ENCODE measurements at places on chromosomes 16 and 17.

- no peak for DNase-seq
Measured at GRCh38 chr16:50442221-50442620, 73.4 kb upstream of the BRD7 start.

GRCh38 chr17:3818786-3819185, 17.8 kb upstream of the ITGAE start:
- DNase-seq, result no peak

GRCh38 chr17:17844500-17844899, 7.7 kb upstream of the SREBF1 start:
- DNase-seq, result no peak

- DNase-seq, result peak; percentile 46
Measured at GRCh38 chr17:71460943-71461342, 659.9 kb upstream of the SOX9 start.

DNA sequence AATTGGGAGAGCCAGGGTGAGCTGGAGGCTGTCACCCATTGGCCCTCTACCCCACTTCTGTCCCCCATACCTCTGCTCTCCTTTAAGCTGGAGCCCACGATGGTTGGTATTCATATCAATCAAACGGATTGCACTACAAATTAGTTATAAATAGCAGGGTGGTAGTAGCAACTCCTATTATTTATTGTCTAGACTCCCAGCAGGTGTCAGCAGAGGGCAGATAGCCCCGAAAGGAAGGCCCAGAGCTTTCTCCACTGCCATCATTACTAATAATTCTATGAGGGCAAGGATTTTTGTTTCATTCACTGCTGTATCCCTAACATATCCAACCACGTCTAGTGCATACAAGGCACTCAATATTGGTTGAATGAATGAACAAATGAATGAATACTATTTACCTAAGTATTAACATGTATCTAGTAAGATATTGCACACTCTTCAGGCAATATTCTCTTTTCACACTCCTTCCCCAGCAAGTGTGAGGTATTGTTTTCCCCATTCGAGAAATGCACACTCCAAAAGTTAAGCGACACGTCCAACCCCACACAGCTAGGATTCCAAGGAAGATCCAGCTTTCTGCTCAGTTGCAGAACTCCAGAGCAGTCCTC, 6.3 kb downstream of the C17orf50 start:
- DNase-seq, result peak; percentile 36

DNA sequence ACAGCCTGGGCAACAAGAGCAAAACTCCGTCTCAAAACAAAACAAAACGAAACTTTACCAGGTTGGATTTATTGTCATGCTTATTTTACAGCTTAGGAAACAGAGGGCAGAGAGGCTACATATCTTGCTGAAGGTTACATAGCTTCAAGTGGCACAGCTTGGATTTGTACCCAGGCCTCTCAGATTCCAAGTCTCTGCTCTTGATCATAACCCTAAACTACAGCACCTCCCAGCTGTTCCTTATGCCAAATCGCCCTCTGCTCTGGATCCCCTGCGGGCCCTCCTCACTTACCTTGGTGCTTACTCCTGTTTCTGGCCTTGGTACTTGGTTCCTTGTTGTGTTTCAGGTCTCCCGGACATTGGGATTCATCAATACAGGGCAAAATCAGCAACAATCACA, 11.7 kb upstream of the CUEDC1 start:
- no peak for DNase-seq

GRCh38 chr16:89936034-89936433, 12.5 kb upstream of the DEF8 start:
- DNase-seq, result no peak

GRCh38 chr16:48959204-48959603, 322.4 kb downstream of the CBLN1 start:
- DNase-seq, result no peak

- DNase-seq, result no peak
Measured at GRCh38 chr16:6483469-6484033, 849.1 kb upstream of the RBFOX1 start.

DNA sequence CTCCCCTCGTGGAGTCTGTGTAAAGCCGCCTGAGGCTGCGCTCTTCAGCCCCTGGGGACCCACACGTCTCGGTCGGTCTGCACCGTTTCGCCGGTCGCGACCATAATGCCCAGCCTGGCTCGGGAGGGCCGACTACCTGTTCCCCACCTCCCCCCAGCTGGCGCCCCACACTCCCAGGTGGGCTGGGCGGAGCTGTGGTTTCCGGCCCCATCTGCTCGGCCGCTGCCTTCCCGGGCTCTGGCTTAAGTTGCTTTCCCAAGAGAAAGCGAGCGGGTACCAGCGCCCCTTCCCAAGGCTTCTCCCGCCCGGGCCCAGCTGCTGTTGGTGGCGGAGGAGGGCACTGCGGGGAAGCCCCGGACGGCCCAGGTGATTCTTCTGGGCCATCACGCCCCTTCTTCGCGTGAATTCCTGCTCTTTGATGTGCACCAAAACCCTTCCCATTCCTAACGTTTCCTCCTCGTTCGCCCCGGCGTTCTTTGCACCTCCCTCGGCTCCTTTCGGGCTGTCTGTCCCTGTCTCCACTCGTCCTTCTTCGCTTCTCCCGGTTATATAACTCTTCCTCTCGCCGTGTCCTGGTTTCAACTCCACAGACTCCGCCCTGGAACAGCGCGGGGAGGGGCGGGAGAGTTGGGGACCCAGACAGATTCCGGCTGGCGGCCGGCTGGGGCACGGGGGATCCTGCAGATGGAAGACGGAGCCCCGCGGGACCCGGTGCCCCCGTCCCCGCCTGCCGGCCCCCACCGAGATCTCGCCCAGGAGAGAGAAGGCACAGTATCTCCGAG, 2.0 kb downstream of the KDM6B start:
- peak; percentile 70 for DNase-seq

- DNase-seq, result no peak
Measured at GRCh38 chr17:413706-414380, 61.2 kb upstream of the RPH3AL start.

DNA sequence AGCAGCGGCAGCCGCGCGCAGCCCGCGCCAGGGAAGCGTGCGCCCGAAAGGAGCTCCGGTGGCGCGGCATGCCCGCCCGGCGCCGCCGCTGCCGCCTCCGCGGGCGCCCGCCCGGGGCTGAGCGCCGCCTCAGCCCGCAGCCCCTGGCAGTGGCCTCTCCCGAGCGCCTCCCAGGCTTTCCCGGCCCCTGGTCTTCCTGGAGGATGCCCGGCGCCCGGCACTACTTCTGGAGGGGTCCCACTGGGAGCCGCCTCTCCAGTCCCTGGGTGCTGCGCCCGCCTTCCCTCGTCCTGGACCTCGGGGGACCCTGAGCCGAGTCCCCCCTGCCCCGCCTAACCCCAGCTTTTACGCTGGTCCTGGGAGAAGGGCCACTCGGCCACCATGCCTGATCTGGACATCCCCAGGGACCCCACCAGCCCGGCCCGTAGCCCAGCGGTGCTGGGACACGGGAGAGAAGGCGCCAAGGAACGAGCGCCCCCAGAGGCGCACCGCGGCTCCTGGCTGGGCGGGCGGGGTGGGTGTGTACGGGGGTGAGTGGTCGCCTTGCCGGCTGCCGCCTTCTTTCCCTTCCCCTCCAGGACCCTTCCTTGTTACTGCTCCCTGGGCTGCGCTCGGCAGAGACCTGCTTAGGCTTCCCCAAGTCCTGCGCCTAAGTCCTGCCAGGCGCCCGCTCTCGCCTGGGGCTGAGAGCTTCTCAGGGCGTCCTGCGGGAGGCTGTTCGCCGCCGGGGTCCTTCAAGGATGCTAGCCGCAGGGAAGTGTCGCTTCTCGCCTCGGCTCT, 704 bp downstream of the ASIC2 start:
- DNase-seq, result peak; percentile 8

DNA sequence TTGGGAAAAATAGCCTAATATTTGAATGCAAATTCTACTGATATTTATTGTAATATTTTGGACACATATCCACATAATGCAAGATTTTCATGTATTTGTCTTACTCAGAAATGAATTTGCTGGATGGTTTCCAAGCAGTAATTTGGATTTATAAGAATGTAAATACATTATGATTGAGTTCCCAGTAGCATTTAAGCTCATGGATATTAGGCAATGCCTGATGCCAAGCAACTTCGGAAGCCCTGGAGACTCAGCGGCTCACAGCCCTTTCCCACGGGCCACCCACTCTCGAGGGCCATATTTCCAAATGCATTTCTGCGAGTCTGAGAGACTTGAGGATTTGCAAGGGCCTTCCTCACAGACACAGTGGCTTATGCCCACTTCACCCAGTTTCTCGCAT, 62.1 kb upstream of the MYOCD start:
- DNase-seq, result no peak

DNA sequence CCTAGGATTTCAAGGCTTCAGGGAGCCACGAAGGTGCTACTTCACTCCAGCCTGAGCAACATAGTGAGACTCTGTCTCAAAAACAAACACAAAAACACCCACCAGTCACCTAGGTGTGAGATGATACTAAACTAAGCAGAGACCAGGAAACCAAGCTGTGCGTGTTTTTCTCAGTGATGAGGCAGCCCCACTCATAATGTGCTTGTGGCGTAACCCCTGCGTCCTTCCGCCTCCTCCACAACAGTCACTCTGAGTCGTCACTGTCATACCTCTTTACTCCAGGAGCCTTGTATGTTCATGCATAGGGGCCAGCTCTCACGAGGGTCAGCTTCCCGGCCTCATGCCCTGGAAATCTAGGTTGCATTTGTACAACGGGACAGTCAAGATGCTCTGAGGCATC, 31.1 kb upstream of the SLC47A1 start:
- DNase-seq, result no peak

DNA sequence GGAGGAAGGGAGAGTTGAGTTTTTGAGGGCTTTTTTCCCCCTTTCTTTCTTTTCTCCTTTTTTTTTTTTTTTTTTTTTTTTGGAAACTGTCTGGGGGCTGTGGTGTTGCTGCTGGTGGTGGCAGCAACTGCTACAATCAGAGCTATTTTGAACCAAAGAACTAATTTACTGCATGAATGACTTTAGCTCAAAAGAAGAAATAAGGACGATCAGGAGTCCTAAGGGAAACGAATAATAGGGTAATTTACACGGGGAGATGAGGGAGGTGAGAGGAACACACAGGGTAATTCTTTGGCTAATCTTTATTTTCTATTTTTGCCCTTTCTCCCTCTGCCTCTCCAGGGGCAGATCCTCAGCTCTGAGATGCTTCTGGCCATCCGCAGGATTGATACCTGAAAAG, 119.8 kb downstream of the TMEM132E start:
- no peak for DNase-seq

DNA sequence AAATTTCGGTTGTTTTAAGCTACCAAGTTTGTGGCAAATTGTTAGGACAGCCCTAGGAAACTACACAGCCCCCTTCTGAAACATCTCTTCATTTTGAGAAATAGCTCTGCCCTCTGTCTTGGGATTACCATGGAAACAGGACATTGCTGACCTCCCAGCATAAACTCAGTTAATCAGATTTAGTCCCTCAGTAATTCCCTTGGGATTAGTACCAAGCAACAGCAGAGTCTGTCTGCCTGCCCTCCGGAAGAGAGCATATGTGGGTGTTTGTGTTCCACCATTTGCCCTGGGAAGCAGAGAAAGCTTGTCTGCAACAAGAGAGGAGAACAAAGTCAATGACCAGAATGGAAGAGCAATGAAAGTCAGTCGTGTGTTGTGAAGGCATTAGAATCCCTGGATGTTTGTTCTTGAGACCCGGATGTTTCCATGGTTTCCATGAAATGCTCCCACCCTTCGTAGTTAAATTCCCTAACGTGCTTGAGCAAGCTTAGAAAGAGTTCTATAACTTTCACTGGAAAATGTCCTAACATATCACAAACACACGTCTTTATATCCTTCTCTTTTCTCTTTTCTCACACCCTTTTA, 26.2 kb downstream of the NUDT7 start:
- no peak for DNase-seq

- DNase-seq, result no peak
Measured at GRCh38 chr16:66616169-66616568, 11.7 kb downstream of the CMTM3 start.

DNA sequence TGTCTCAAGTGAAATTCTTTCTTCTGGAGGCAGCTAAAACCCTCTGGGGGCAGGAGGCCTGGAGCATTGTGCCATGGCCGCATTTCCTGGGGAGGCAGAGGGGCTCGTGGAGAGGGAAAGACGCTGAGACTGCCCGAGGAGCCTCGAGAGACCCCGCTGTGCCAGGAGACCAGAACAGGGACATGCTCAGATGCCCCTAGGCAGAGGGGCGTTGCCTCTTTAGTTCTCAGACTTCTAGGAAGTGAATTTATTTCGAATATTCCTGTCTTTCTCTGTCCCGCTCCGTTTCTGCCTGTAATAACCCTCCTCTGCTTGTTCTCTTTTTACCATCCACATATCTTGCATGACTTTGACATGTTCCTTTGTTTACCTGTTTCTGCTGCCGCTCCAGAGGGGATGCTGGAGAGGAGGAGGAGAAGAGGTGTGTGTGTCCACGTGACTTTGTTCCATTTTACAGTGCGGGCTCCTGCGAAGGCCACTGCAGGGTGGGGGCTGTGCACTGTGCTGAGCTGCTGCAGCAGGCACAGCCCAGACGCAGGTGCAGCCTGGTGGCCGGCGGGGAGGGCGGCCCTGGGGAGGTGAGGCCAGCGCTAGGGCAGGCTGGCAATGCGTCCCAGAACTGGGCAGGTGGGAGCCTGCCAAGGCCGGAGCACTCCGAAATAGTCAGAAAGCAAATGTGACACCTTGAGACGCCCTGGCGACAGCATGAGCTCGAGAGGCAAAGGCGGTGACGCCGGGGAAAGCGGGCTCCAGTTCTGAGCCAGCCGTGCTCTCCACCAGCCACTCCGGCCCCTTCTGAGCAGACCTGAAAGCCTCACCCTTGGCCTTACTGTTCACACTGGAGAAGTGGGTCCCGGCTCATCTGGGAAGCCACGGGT, 29.9 kb downstream of the CIBAR2 start:
- DNase-seq, result no peak

GRCh38 chr17:80599546-80600305, 55.1 kb downstream of the RPTOR start:
- no peak for DNase-seq

DNA sequence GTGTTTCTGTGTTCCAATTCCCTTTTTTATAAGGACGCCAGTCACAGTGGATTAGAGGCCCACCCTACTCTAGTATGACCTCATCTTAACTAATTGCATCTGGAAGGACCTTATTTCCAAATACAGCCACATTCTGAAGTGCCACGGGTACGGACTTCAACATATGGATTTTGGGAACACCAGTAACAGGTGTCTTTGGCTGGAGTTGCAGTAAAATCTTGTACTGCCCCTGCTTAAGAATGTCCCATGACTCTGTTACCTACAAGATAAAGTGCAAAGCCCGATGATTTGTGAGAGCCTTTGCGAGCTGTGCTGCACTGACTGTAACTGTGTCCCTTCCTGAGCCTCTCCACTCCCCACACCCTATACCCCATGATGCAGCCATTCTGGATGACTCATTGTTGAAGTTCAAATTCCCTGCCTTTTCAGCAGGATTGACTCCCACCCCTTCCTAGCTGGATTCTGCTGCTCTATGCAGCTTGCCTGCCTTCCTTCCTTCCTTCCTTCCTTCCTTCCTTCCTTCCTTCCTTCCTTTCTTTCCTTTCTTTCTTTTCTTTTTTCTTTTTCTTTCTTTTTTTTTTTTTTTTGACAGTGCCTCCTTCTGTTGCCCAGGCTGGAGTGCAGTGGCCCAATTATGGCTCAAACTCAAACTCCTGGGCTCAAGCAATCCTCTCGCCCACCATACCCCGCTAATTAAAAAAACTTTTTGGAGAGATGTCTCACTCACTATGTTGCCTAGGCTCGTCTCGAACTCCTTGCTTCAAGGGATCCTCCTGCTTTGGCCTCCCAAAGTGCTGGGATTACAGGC, 2.1 kb downstream of the HCRT start:
- peak; percentile 12 for DNase-seq

All from astrocyte of the spinal cord (primary cell).